ENCODE measurements at places on chromosomes 5 and 9.

- DNase-seq: no peak
Observed at GRCh38 chr5:58121391-58121790, 338.5 kb downstream of the PLK2 start.

GRCh38 chr5:36305571-36306326 lies 4.0 kb upstream of the RANBP3L start:
- DNase-seq: no peak

GRCh38 chr5:141172381-141173204 lies at the start of gene PCDHB7:
TSS of gene PCDHB7 (plus strand) at chr5:141172644. CDS start at chr5:141172836, 192 bp downstream.
- DNase-seq: no peak

- no peak for DNase-seq
Observed at GRCh38 chr5:150645070-150645700, 4.7 kb downstream of the SYNPO start.

- DNase-seq: no peak
Observed at GRCh38 chr5:167509076-167509475, 782.4 kb upstream of the WWC1 start.

DNA sequence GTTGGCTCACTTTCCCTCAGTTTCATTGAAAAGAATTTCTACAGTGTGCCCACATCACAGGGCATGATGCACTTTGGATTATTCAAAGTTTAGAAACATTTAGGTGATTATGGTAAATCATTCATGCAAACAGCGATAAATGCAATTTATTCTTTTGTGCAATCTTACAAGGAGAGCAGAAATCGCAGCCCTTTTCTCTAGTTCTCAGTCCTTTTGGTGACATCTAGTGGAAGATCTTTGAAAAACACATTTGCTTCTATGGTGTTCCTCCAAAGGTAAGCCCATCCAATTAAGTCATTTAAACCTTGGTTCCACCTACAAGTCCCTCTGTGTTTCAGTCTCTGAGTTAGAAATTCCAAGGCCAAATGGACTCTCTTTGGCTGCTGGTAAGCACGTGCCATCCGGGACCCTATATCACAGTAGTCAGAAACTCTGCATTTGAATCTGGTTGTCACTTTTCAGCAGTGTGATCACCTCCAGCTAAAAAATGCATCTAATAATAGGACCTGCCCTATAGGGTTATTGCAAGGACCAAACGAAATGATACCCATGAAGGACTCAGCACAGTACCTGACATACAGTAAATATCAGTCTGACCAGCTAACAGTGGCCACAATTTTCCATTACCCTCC lies 66.4 kb downstream of the MACROH2A1 start:
- DNase-seq: no peak

All from mesothelial cell of epicardium (in vitro differentiated cells).